ENCODE measurements at places on chromosomes 2 and 18.

DNA sequence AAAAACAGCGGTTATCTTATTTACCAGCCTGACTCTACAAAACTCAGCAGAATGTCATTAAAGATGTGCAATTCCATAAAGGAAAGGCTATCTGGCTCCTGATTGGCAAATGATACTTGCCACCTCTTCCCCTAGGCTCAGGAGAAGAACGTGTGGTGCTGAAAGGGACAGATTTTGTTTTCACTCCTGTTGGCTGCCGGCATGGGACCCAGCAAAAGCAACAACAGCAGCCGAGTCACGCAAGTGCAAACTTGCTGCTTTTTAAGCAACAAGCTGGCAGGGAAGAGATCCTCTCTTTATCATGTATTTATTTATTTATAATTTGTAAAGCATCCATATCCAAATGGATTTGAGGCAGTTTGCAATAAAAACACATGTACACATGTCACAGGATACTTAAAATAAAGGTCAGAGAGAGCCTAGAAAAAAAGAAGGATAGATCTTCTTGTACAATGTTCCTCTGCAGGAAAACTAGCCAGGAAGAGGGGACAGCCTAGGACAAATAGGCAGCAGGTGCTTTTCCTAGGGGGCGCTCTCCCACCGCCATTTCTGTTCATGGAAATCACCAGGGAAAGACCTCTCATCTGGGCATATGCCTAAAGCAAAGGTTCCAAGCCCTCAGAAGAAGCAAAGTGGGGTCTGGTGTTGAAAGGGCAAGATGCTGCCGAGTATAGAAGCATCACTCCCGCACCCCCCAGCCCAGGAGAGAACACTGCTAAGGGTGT lies 799.3 kb downstream of the BCL11A start:
- no peak for ATAC-seq

DNA sequence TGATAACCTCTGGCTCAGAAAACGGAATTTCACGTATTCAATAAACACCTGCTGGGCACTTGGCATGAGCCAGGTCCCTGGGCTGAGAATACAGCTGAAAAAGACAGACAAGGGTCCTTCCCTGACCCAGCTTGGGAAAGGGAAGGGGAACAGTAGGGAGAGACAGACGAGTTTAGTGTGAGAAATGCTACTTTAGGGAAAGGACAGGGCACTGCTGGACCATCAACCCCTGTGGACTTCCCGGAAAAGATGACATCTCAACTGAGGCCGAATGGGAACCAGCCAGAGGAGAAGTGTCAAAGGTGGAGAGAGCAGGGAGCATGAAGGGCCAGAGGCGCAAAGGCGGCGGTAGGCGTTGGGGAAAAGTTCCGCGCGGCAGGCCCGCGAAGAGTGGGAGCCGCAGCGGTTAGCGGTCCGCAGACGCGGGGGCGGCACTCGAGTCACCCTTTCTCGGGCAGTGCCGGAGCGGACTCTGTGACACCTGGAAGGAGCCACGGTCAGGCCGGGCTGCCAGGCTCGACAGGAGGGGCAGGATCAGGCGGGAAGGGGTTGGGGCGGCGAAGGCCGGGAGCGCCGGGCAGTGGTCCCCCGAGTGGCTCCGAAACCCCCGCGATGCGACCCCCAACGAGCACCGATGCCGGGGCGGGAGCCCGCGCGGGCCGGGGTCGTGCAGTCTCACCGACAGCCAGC lies 519 bp downstream of the TEX261 start:
- ATAC-seq: peak; percentile 70

DNA sequence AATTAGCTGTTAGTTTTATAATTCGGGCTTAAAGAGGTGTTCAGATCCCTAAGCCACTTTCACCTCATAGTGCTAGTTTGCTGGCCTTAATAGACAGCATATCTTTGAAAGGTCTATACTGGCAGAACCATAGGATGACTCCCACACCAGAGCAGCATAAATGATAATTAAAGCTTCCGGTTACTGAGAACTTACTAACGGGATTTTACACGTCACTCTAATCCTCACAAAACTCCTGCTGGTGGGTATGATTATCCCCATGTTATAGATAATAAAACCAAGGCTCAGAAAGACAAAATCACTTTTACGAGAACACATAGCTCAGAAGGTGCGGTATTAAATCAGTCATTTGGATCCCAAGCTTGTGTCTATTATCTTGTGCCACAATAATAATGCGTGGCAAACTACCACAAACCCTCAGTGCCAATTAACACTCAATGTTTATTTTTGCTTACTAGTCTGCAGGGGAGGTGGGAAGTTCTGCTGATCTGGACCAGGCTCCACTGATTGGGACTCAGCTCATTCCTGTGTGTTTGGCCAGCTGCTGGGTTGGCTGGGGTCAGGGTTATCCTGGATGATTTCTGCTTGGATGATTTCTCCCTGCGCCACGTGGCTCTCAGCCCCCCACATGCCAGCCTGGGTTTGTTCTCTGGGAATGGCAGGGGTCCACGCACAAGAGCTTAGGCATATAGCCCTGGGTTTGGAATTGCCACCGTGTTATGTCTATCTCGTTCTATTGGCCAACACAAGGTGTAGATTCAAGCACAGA lies 62.3 kb downstream of the TRIB2 start:
- no peak for ATAC-seq

GRCh38 chr18:58611395-58612131 lies 17.3 kb downstream of the ALPK2 start:
- ATAC-seq: no peak

DNA sequence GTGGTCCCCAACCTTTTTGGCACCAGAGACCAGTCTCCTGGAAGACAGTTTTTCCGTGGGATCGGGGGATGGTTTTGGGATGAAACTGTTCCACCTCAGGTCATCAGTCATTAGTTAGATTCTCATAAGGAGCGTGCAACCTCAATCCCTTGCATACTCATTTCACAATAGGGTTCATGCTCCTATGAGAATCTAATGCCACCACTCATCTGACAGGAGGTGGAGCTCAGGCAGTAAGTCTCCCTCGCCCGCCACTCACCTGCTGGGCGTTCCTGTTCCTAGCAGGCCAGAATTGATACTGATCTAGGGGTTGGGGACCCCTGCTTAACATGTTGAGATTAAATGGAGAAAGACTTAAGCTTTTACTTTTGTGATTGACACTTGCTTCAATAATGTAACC lies 9.9 kb downstream of the NABP1 start:
- ATAC-seq: peak; percentile 31

DNA sequence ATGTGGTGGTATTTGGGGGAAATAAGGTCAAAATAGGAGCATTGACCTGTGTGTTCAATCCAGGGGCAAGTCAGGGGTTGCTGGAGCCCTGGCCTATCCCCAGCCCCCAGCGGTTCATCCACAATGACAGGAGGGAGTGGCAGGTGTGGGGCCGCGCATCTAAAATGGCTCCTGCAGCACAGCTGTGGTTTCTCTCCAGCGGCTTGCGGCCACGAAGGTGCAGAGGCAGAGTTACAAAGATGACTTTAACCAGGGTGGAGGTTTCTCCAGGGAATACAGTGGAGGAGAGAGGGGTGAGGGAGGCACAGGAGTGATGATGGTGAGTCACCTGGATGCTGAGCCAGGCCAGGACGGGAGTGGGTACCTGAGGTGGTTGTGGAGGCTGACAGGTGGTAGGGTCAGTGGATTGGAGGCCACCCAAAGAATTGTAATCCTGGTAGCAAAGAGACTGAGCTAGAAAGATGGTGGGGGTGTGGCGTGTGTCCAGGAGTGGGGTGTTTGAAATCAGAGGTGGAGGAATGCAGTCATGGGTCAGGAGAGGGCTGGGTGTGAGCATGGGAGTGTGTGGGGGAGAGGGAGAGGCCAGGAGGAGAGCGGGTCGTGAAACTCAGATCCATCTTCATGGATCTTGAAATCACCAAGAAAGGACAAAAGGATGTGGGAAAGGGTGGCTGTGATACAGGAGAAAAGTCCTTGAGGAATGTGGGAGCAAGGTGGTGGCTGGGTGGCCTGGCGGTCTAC lies 83.2 kb downstream of the CTIF start:
- no peak for ATAC-seq

All from activated T-helper 17 cell treated with anti-CD3 and anti-CD28 coated beads, Interleukin-2, amount 50 U/mL, for 72 hours (primary cell).